ENCODE measurements at places on chromosomes 12 and 14. TPM values are rescaled to one million over a fixed set of nuclear protein-coding genes. Genes with fewer than 3 reads are reported as not detected.

- DNase-seq: no peak
Observed at GRCh38 chr14:91380123-91380522, 37.5 kb downstream of the CCDC88C start.

DNA sequence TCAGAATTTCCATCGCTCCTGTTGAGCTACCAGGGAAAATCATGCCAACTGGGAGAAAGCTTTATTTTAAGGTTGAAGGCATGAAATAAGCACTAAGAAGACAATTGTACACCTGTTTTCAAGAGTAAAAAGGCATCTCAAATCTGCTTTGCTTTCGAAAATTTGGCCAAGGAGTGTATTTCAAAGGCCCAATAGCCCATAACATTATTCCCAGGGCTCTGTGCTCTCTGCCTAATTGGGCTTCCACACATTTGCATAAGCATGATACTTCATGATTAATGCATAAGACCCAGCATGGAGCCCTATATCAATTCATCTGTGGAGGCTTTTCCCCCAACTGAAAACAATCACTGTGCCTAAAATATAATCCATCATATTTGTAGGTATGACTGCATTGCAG, 258.5 kb downstream of the NOVA1 start:
- no peak for DNase-seq

DNA sequence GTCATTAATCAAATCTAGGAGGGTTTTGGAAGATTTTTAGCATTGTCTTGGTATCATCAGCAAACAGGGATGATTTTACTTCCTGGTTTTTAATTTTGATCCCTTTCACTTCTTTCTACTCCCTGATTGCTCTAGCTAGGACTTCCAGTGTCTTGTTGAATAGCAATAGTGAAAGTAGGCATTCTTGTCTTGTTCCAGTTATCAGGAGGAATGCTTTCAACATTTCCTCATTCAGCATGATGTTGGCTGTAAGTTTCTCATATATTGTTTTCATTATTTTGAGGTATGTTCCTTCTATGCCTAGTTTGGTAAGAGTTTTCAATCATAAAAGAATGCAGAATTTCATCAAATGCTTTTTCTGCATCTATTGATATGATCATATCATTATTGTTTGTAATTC, 244.2 kb upstream of the CLEC14A start:
- DNase-seq: no peak

GRCh38 chr14:86513056-86513455, 983.1 kb downstream of the FLRT2 start:
- no peak for DNase-seq

- no peak for DNase-seq
Observed at GRCh38 chr14:80605536-80605935, 336.0 kb downstream of the CEP128 start.

Gene STRAP
- 128 TPM for total RNA-seq

- peak; percentile 42 for DNase-seq
Observed at GRCh38 chr12:113392988-113393579, 10.6 kb downstream of the SDS start.

DNA sequence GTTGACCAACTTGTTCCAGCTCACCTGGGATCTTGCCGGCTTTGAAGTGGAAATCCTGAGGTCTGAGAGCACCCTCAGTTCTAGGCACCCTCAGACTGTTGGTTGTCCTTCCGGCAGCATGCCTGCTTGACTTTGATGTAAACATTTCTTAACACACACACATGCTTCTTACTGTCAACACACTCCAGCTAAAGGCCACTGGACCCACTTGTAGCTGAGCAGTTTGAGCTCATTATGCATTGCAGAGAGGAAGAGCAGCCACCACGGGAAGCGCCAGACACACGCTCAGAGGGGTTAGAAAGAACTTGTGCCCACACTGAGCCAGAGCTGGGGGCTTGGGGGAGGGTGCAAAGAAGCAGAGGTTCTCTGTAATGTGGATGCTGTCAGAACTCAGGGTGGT, 55.8 kb downstream of the TNFAIP2 start:
- DNase-seq: no peak

Gene STYK1
- not detected for total RNA-seq

DNA sequence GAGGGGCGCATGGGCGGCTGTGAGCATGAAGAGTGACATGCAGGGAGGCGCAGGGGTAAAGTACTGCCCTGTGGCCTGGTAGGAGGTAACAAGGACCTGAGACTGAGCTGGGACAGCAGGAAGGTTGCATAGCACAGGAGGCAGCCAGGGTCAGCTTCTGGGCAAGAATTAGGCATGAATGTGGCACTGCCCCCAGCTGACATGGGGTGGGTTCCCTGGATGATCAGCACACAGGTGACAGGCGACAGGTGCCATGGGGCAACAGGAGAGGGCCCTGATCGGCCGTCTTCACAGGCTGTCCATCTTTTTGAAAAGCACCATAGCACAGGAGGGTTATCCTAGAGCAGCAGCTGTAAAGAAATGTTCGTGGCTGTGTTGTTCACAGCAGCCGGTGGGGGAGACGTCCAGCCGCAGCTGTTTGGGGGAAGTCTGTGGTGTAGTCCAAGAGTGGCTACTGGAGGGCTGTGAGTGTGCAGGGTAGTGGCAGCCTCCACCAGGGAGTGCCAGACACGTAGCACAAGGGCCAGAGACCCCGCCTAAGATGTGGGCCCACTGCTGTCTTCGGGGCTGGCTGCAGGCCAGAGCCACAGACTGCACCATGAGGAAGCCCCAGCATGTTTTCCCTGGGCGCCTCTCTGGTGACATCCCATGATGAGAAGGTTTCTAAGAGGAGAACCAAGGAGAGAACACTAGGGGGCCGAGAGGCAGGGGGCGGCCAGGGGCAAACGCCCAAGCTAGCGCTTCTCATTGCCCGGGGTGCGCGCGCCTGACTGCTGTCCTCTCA, 8.4 kb downstream of the CLBA1 start:
- DNase-seq: no peak

Gene RNASE7
- not detected for total RNA-seq

- DNase-seq: no peak
Observed at GRCh38 chr14:33477797-33478196, 473.1 kb downstream of the EGLN3 start.

DNA sequence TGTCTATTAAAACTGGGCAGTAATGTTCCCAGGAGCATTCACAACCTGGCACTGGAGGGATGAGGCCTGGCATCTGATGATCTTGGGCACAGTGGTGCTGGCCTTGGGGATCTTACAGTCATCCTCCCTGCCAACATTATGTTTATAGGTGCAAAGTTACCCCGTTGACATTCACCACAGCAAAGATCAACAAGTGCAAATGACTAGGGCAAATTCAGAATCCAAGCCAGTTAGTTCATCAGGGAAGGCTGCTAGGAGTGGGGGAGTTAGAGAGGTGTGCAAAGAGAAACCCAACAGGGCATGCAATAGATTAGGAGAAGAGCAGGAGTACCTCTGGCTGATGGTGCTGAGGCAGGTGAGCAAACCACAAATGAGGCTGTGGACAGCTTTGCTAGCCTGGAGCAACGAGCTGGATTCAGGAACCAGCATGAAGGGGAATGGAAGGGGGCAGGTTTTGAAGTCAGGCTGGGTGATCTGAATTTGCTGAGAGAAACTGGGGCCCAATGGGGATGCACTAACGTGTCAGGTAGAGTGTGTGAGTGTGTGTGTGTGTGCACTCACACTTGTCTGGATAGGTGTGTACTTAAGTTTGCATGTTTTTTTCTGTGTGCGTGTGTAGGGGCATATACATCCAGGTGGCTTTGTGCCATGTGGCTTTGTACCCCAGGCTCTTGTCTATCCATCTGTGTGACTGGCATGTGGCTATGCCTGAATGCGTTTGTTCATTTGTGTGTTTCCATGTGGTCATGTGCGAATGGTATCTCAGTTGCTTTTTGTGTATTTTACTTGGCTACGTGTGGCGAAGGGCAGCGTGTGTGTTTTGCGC, 1.6 kb downstream of the CISTR start:
- no peak for DNase-seq

GRCh38 chr14:64768401-64769095, 64.3 kb downstream of the PLEKHG3 start:
- DNase-seq: no peak

GRCh38 chr14:64734990-64735389, 30.8 kb downstream of the PLEKHG3 start:
- DNase-seq: no peak

GRCh38 chr14:87940894-87941293, 52.1 kb downstream of the GALC start:
- DNase-seq: no peak

DNA sequence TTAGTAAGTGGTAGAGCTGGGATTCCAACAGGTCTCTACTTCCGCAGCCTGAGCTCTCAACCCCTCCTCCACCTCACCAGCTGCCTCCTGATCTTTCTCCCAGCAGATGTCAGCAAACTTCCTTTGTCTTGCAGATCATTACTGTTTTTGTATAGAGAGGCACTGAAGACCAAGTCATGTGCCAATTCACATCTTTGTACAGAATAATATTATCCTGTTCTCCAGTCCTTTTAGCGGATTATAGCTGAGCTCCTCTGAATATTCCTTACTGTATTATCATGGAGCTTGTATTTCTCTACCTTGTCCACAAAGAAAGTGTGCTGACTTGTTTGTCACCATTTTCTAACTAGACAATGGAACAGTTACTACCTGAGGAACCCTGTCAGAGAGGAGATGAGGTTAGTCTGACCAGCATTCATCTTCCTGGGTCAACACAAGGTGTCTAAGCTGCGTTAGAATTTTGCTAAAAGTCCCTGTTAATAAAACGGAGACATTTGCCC, 142.3 kb upstream of the ARHGAP5 start:
- DNase-seq: peak; percentile 37

- DNase-seq: peak; percentile 55
Observed at GRCh38 chr14:95260537-95261361, 59.0 kb downstream of the CLMN start.

DNA sequence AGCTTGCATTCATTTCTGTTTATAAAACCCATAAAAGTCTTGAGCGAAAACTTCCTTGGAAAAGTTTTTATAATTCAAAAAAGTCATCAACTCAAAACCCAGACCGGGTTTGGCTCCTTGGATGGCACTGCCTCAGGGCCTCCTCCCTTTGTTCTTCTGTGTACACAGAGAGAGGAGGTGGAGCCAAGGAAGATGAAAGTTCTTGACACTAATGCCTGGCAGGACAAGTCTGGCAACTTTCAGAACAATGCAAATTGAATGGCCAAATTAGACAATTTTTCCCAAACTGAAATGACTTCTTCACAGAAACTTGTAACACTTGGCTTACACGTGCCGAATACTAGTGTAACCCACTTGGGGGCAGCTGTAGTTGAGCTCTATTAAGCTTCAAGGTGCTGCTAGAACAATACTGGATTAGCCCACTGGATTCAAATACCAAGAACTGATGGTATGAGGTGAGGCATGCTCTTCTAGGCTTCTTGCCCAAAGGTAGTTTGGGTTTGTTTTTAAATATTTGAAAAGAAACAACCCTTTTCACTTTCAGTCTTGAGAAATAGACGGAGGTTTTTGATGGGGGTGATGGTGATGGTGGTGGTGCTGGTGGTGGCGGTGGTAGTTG, 86.6 kb upstream of the FRMD6 start:
- no peak for DNase-seq

Gene RPL10L
- not detected for total RNA-seq

Gene WNT1
- total RNA-seq: not detected

Gene AQP5
- 0.40 TPM for total RNA-seq

Gene DDX11
- 5.0 TPM for total RNA-seq

DNA sequence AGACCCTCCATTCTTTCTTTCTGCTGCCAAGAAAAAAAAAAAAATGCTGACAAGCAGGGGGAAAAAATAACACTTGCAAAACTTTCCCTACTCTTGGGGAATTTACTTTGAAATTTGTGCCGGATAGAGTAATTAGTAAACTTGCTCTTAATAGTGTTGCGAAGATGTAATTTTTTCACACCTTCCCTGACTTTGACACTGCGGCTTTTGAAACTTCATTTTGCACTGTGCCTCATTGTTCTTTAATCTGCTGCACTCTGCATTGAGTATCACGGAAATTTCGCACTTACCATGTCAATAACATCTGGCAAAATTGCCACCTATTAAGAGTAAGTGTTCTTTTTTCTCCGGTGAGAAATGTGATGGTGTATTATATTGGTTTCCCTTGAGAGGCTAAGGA, 596.1 kb downstream of the VRK1 start:
- DNase-seq: no peak

- peak; percentile 65 for DNase-seq
Observed at GRCh38 chr12:113479590-113480335, 8.1 kb upstream of the LHX5 start.

Gene SLC6A15
- 0.32 TPM for total RNA-seq

Gene SPTB
- 93.1 TPM for total RNA-seq

DNA sequence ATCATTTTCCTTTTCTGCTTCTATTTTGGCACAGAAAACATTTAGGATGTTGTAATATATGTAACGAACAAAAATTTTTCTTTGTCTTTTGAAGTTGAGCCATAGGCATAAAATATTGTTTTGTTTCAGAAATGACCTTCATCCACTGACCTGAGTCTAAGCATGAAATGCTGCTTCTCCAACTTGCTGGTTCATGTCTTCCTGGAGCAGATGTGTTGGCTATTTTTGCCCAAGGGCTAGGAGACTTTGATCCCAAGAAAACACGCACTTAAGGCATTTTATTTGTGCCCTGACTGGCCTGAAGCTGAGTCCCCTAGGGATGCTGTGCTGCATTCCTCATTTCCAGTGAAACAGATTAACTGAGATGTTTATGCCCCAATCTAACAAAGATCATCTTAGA, 27.2 kb upstream of the ALG10B start:
- DNase-seq: no peak

All from left ventricle myocardium superior (tissue), 1 donor.